ENCODE measurements at places on chromosomes 3 and 15.

- DNase-seq, result peak; percentile 75
Measured at GRCh38 chr15:92883876-92884435, 16.2 kb upstream of the CHD2 start.

- no peak for DNase-seq
Measured at GRCh38 chr3:99400352-99400751, 238.0 kb upstream of the COL8A1 start.

GRCh38 chr3:18778598-18778997 lies 353.5 kb upstream of the SATB1 start:
- no peak for DNase-seq

DNA sequence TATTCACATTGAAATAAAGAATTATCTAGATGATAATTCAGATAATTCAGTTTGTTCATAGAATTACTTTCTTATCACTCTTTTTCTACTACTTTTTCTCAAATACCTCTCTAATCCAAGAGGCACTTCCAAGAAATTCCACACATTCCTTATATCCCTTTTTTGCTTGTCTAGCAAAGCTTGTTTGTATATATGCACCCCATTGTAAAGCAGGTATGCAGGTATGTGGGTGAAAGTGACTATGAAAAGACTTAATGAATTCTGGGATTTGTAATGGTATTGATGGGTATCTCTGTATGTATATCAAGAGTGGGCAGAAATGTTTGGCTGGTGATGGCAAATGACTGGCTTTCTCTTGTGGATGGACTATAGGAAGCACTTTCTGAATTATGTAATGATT lies 94.1 kb upstream of the FGF7 start:
- no peak for DNase-seq

DNA sequence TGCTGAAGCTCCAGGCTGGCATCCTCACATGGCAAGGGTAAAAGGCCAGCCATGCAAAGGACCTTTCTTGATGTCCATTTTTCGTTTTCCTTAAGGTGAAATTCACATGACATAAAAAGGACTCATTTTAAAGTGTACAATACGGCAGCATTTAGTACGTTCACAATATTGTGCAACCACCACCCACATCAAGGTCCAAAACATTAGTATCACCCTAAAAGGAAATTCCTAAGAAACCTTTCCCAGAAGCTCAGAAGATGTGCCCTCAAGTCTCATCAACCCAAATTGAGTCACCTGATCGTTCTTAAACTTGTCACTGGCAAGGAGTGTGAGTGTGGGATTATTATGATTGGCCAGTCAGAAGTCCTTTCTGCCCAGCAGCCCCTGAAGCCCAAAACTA lies 250.1 kb downstream of the TLE3 start:
- DNase-seq, result no peak

DNA sequence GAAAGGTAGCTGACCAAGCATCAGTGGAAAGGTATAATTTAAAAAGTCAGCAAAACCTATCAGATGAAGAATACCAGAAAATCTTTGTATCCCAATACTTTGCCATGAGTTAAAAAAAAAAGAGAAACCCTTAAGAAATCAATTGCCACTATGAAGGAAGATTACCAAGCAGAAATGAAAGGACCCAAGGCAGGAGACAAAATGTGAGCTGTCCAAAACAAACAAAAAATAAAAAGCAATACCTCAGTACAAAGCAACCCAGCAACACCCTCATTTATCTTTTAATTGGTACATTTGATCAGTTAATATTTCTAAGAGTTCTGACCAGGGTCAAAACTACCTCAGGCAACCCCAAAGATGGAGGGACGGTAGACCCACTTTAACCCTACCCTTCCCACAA lies 65.3 kb downstream of the MOBP start:
- DNase-seq, result no peak

DNA sequence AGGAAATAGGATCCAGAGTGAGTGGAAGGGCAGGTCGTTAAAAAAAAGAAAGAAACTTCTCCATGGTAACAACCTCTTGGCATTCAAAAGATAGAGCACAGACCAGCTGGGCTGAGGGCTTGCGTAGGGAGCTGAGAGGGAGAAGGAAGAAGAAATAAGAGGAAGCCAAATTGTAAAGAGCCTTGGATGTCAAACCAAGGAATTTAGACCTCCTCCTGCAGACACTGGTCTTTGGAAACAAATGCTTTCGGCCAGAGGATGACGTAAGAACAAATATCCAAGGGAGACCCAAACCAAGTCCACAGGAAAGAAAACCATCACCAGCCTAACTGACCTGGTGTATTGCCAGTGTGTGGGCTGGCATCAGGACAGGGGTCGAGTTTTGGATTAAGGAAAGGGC lies 155.2 kb downstream of the UACA start:
- DNase-seq, result no peak

DNA sequence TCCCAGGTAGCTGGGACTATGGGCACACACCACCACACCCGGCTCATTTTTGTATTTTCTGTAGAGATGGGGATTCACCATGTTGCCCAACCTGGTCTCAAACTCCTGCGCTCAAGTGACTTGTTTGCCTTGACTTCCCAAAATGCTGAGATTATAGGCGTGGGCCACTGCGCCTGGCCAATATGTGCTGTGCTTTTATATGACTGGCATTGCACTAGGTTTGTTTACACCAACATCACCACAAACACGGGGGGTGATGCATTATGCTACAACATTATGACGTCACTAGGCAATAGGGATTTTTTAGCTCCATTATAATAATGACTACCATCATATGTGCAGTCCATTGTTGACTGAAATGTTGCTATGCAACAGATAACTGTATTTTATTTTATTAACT lies 6.9 kb downstream of the APH1B start:
- no peak for DNase-seq

DNA sequence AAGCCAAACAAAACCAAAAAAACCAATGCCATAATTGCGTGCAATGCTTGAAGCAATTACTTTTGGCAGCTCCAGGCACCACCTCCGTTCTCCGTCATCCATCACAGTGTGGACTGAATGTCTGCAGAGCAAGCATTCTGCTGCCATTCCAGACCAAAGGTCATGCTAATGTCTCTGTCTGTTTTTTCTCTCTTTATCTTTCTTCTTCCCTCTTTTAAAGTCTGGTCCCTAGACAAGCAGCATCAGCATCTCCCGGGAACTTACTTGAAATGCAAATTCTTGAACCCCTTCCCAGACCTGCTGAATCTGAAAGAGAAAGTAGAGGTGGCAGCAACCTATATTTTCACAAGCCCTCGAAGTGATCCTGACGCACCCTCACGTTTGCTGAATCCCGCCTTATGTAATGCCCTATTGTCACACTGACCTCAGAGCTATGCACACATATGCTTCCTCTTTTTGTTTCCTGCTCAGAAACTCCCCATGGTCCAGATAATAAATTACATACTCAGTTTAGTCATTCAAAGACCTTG lies 297.3 kb upstream of the PROK2 start:
- peak; percentile 16 for DNase-seq

GRCh38 chr3:171142985-171143384 lies 116.5 kb upstream of the SLC2A2 start:
- DNase-seq, result no peak

DNA sequence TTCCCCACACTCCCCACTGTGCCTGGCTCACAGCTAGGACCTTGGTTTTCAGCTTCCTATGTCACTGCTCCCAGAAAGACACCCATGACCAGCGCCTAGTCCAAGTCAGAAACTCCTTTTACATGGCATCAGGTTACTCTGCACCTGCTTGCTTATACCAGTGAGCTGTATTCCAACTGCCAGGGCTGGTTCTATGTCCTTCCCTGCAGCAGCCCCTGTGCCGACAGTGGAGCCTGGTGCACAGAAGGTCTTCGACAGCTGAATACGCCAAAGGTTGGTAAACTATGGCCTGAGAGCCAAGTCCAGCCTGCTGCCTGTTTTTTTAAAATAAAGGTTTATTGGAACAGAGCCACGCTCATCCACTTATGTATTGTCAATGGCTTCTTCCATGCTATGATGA lies 102.5 kb downstream of the IQSEC1 start:
- no peak for DNase-seq

- DNase-seq, result peak; percentile 4
Measured at GRCh38 chr3:56855856-56856512, 54.2 kb upstream of the ARHGEF3 start.

GRCh38 chr3:41716471-41716870 lies 245.4 kb downstream of the ULK4 start:
- no peak for DNase-seq

DNA sequence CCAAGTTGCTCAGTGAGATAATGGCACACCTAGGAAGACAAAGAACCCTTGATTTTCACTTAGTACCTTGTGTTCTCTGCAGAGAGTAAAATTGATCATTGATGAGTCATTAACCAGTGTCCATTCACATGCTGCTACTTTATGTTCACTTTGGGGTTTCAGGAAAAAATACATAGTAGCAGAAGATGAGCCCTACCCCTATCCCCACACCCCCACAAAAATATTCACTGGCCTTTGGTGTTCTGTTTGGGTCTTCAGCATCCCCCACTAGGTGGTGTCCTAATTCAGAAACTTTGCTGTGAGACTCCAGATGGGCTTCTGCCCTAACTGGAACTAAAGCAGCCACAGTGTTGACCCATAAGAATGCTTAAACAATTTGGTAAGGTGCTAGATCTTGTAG lies 178.8 kb downstream of the KLHL25 start:
- DNase-seq, result peak; percentile 37

DNA sequence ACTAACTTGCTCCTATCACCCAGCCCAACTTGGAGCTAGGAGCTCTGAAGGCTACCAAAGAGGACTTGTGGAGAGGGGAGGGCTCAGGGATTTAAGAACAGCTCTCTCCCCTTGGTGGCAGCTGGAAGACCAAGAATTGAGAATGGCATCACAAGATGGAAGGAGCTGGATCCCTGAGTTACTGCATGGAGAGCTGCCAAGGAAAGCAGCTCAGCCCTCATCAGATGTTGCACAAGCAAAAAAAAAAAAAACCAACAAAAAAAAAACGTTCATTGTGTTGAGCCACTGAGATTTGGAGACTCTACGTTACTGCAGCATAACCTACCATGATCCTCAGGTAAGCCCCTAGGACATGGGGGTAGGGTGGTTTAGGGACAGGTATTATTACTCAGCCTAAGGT lies 41.0 kb downstream of the ITGB5 start:
- no peak for DNase-seq

DNA sequence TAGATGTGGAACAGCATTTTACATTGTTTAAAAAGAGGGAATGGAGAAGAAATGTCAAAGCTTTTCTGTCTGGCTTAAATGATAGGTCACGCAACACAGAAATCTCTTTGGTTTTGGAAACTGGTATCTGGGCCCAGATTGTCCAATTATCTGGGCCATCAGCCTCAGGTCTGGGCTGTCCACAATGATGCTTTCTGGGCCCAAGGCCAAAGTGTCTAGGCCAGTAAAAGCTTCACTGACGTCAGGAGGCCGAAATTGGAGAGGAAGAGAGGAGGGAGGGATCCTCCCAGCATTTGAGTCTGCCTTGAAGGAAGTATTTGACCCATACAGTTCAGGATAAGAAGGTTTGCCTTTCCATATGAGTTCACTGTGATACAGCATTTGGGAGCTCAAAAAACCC lies 60.7 kb upstream of the ALDH1A3 start:
- no peak for DNase-seq

DNA sequence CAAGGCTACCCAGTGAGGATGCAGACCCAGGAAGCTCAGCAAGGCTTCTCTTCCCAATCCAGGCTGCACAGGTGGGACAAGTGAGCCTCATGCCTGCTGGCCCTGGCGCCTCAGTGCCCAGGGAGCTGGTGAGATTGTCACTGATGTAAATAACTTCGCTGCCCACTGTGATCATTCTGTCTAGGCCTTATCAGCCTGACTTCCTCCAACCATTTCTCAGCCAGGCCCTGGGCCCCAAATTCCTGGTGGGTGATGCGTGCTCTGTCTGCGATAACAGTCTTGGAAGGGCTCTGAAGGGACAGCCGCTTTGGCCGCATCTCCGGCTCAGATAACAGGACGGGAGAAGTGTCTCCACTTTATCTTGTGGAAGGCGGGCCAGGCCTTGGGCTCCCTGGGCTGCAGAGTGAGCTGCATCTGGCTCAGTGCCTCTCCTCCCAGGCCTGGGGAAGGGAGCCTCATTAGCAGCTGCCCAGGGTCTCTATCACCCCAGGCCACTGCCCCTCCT lies 2.2 kb upstream of the FBLN2 start:
- DNase-seq, result peak; percentile 93

- no peak for DNase-seq
Measured at GRCh38 chr3:72494626-72495025, 353.6 kb downstream of the SHQ1 start.

GRCh38 chr3:102235679-102236078 lies 199.1 kb upstream of the ZPLD1 start:
- DNase-seq, result peak; percentile 70

DNA sequence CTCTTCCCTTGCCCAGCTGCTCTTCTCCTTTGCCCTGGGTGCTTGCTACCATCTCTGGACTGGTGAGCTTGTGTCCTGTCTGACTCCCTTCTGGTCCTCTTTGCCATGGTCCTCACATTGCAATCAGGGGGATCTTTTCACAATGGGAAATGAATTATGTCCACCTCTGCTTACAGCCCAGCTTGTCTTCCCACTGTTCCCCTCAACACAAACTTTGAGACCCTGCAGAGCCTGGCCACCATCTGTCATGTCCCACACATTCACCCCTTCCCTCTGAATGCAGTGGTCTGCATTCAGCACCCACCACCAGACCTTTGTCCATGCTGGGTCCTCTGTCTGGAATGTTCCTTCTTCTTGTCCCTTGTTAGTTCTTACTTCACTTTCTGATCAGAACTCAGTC lies 100.5 kb downstream of the ABHD5 start:
- no peak for DNase-seq

- no peak for DNase-seq
Measured at GRCh38 chr3:125194849-125195601, 17.5 kb downstream of the SLC12A8 start.

- DNase-seq, result no peak
Measured at GRCh38 chr3:109387201-109387600, 49.9 kb upstream of the DPPA4 start.

- no peak for DNase-seq
Measured at GRCh38 chr15:63135804-63136203, 14.1 kb downstream of the LACTB start.

GRCh38 chr3:195885036-195885891 lies 23.1 kb downstream of the TNK2 start:
- peak; percentile 29 for DNase-seq

DNA sequence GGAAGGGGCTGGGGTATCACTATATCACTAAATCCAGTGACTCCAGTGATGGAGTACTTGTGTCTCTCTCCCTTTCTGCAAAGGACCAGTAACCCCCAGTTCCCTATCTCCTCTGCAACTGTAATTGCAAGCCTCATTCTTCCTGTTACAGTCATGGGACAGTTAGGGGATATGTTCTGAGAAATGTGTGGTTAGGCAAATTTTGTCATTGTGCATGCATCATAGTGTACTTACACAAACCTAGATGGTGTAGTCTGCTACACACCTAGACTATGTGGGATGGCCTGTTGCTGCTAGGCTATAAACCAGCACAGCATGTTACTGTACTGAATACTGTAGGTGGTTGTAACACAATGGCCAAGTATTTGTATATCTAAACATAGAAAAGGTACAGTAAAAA lies 2.2 kb downstream of the VPS8 start:
- DNase-seq, result no peak

DNA sequence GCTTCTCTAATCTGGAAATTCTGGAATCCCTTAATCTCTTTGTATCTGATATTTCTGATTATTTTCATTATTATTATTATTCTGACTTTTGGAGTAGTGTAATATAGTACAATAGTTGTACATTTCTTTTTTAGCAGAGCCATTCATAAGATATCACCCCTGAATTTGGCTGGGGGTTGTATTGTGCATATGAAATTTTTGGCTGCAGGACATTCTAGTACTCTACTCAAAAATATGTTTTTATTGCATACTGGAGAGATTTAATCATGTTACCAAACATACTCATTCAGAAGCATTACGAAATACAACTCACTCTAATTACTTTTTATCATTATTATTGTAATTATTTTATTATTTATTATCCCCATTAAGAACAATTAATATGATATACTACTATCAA lies 589.7 kb upstream of the KCNMB2 start:
- no peak for DNase-seq

All from erythroblast (primary cell).